ENCODE measurements at places on chromosomes 7 and 10.

DNA sequence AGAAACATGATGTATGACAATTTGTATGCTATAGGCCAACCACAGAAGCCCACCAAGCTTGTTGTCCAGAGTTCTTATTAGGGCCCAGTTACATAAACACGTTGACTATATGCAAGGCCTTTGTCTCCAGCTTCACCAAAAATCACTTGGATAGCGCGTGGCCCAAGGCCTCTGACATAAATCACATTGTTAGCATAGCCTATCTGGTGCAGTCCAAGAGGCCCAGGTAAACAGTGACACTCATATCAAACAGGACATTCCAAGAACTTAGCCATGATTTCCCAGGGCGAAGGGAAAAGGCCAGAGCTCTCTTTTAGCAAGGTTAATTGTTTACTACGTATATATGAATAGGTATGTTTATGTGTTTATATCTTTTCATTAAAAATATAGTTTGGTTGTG, 337.2 kb upstream of the CELF2 start:
- DNase-seq = no peak

DNA sequence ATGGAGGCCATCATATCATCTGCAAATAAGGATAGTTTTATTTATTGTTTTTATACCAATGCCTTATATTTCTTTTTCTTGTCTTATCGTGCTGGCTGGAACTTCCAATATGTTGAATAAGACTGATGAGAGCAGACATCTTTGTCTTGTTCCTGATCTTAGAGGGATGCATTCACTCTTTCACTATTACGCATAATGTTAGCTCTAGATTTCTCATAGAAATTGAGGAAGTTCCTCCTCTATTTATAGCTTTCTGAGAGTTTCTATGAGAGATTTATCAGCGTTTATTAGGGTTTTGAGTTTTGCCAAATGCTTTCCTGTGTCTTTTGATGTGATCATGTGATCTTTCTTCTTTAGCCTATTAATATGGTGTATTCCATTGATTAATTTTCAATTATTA, 49.3 kb downstream of the COL28A1 start:
- no peak for DNase-seq

GRCh38 chr10:110859973-110860376, 11.8 kb upstream of the PDCD4 start:
- DNase-seq = no peak

DNA sequence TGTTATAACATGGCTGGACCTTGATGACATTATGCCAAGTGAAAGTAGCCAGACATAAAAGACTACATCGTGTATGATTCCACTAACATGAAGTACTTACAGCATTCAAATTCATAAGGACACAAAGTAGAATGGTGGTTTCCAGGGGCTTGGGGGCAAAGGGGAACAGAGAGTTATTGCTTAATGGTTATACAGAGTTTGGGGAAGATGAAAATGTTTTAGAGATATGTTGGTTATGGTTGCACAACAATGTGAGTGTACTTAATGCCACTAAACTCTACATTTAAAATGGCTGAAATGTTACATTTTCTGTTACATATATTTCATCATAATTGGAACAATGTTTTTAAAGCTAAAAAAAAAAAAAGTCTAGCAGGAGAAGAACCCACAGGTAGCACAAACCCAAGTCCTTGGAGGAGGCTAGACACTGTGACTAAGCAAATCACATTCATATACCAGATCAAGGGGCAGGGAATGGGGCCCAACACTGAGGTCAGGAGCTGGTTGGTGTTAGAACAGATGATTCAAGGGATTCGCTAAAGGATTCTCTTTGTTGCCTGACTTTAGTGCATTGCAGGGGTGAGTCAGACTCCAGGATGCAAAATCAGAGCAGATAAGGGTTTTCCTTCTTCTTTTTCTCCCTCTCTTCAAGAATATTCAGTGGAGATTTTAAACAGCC, 25.1 kb upstream of the AOAH start:
- DNase-seq = no peak

DNA sequence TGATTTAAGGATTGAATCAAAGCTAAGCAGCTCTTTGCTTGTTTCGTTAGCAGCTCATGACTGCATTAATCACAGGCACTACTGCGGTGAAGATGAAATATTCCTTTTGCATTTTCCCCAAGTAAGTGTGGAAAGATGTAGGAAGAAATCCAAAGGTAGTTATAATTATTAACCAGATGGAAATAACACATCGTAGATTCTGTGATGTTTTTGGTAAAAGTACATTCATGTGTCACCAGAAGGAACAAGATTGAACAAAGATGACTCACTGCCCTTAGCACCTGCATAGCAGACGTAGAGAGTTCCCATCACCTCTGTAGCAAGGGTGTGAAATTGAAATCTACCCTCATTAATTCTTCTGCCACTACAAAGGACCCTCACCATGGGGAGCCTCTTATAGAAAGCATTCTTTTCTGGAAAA, 37.1 kb downstream of the SMURF1 start:
- no peak for DNase-seq

DNA sequence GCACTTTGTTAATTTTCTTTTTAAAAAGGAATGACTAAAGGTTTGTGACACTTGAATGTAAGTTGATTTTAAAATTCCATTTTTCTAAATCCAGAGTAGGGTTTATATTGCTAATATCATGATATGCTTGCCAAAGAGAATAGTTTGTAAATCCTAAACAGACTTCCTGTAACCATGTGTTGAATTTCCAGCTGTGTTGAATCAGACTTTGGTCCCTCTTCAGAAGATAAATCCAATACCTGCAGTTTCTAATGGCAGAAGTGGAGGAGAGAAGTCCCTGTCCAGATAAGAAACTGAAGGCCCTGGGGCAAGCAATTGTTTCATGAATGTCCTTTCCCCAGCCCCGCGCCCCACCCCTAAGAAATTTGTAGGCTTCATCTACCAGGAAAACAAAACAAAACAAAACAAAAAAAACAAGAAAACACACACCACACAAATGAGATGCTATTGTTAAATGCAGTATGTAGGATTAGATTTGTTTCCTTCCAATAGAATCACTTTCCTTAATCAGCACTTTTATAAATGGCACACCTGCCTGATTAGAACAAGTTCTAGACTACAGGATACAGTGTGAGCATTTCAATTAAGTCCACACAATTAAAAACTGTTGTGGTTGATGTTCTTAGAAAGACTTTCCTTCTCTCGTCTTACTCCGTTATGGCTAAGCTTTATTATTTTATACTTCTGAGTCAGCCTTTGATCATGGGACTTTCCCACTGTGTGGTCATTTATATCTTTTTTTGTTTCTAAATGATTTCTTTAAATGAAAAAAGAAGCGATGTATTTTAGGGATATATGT, 122.8 kb downstream of the KAT6B start:
- no peak for DNase-seq

DNA sequence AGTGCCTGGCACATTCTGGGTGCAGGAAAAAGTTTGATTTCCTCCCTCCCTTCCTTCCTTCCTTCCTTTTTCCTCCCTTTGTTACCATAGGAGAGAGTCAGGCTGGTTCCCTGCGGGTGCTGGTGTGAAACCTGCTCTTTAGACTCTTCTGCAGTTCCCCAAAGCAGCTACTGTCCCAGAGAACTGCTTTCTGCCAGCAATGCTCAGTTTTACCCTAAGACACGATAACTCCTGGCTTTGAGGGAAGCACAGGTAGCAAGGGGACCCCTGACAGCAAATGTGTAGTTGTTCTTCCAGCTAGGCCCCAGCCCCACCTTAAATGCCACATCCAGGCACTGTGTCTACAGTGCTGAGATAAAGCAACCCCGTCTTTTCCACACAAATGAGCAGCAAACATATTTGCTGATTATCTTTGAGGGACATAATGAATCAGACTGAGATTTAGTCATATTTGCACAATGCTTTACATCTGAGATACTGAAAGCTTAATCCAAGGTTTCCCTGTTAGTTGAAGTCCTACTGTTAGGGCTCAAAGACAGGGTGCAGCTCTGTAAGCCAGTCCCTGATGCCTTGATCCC, 55.5 kb downstream of the MET start:
- no peak for DNase-seq

GRCh38 chr7:55345292-55345691, 19.8 kb upstream of the LANCL2 start:
- DNase-seq = no peak

- DNase-seq = no peak
Measured at GRCh38 chr7:94258418-94259300, 136.0 kb upstream of the COL1A2 start.

GRCh38 chr7:29288181-29289091, 93.9 kb downstream of the CHN2 start:
- no peak for DNase-seq

GRCh38 chr10:15439341-15439842, 68.3 kb upstream of the FAM171A1 start:
- DNase-seq = no peak

- peak; percentile 18 for DNase-seq
Measured at GRCh38 chr7:90749262-90749661, 153.1 kb downstream of the CDK14 start.

- no peak for DNase-seq
Measured at GRCh38 chr10:119026301-119027110, 3.0 kb upstream of the NANOS1 start.

DNA sequence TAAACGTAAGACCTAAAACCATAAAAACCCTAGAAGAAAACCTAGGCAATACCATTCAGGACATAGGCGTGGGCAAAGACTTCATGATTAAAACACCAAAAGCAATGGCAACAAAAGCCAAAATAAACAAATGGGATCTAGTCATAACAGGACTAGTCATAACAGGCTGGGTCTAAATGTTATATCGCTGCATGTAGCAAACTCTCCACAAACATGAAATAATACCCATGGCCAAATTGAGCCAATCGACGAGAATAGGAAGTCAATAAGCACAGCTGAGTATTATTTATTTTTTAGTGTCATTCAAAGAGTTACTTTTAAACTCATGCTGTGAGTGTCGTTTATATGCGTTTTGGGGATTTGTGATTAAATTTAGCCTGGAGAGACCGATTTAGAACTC, 225.1 kb downstream of the TFEC start:
- no peak for DNase-seq

DNA sequence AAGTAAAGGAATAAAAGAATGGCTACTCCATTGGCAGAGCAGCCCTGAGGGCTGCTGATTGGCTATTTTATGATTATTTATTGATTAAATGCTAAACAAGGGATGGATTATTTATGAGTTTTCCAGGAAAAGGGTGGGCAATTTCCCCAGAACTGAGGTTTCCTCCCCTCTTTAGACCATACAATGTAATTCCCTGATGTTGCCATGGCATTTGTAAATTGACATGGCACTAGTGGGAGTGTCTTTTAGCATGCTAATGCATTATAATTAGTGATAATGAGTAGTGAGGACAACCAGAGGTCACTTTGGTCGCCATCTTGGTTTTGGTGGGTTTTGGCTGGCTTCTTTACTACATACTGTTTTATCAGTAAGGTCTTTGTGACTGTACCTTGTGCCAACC, 55.5 kb downstream of the BBS9 start:
- no peak for DNase-seq

DNA sequence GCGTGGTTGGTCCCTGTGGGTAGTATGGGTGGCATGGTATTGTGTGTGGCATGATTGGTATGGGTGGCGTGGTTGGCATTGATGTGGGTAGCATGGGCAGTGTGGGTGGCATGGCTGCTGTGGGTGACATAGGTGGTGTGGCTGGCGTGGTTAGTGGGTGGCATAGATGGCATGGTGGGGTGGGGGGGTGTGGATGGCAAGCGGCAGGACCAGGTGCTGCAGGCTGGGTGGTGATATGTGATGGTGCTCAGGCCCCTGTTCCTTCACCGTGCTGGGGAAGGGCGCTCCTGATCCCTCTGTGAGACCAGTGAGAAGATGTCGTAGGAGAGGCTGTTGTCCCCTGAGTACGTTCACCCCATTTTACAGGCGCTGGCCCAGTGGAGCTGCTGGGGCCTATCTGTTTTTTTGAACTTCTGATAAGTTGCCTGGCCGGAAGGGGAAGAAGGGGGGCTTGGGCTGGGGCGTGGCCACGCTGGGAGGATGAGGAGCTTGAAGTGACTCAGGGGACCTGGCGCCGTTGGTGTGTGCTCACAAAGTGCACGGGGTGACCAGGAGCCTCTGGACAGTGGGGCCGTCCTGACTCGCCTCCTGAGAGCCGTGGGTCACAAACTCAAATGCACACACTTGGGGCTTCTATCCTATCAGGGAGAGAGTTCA, 17.5 kb downstream of the INPP5A start:
- no peak for DNase-seq

GRCh38 chr7:29946428-29947186, 43.0 kb downstream of the SCRN1 start:
- DNase-seq = no peak

GRCh38 chr10:52409928-52410327, 95.8 kb downstream of the DKK1 start:
- DNase-seq = no peak

- DNase-seq = no peak
Measured at GRCh38 chr7:89283302-89283701, 487.8 kb upstream of the TEX47 start.

DNA sequence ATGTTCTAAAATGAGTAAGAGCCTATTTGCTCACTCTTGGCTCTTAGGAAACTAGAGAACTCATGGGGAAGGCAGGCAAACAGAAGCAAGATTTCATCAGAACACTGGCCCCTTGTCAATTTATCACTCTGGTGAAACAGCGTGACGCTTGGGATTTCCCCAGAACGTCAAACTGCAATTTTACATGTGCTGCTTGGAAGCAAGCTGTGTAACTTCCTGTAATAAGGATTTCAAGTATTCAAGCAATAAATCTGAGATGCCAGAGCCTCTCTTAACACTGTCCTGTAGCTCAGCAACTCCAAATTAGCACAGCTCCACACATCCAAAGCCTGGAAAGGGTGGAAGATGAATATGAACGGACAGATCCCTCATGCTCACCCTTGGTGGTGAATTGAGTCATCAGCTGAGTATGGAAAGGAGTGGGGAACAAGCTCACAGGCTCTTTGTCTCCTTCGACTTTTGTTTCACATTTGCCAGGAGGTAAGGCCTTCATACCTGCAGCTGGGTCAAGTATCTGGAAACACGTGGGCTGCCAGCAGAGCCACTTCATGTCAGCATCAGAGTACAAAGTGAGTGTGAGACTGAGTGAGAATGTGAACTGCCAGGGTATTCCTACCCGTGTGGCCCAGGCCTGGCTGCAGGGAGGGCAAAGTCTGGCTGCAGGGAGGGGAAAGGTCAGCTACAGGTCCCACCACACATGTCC, 140.4 kb upstream of the NAMPT start:
- DNase-seq = peak; percentile 38

DNA sequence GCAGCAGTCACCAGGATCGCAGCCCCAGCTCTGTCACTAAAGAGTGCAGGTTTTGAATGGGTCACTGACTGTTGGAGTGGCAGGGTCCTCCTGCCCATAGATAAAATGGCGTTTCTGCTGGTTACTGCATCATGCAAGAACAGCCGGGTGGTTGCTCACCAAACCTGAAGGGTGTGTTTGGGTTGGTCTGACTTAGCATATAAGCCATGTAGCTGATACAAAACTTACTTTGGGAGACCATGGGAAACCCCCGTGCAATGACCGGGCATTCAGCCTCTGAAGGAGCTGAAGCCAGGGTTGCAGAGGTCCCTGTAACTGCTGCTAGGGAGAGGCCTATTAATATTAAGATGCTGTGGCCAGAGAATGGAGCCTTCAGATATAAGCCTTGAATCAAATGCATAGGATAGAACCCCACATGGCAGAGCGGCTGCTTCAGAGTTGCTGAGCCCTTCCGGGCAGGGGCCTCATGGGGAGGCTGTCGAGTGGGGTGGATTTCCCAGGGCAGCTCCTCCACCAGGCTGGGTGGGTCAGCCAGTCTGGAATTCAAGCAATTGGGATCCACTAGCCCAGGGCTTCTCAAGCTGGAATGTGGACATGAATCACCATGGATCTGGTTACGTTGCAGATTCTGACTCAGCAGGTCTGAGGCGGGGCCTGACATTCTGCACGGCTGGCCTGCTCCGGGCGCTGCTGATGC, 70.9 kb upstream of the CTBP2 start:
- no peak for DNase-seq

GRCh38 chr7:113796557-113796956, 122.3 kb downstream of the PPP1R3A start:
- DNase-seq = no peak

All from SHP77 treated with DMSO at 0.1 percent for 48 hours (cell line).